ENCODE measurements at places on chromosomes 6 and 20.

GRCh38 chr6:96965492-96965891 is 41.0 kb downstream of the KLHL32 start:
- DNase-seq = no peak

GRCh38 chr20:23568320-23568970 is at the start of gene CST9L:
TSS of gene CST9L (minus strand) at chr20:23568484. CDS start at chr20:23568450, 34 bp downstream.
- DNase-seq = no peak

- no peak for DNase-seq
These were observed 64.8 kb upstream of the TMEM30A start for GRCh38 chr6:75349262-75349984.

DNA sequence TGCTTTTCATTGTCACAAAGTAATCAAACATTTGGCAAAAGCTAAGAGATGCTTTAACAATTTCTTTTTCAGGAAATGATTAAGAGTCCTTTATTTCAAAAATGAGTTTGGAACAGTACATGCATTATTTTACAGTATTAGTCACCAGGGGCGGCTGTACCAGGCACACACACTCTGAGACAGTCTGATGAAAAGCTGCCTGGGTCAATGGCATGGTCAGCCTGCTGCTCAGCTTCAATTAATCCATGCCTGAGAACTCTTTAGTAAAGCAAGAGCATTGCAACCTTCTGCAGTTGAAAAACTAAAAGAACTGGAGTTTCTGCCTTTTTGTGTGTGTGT is 105.5 kb downstream of the TULP4 start:
- DNase-seq = no peak

GRCh38 chr6:4670824-4671409 is 105.3 kb upstream of the CDYL start:
- no peak for DNase-seq

DNA sequence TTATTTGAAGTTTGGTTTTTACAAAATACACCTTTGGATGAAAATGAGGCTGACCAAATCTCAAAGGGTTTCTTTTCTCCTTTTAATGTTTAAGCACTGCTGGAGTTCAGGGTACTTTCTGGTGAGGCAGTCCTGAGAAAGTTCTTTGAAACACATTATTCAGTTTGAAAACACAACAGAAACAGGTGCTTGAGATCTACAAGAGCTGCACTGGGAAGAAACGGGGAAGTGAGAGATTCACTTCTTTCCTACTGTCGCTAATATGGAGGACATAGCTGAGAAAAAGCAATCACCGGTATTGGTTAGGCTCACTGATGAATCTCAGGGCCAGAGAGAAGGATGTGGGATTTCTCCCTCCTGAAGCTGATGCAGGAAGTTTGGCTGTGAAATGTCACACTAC is 22.9 kb upstream of the TMEM170B start:
- DNase-seq = no peak

DNA sequence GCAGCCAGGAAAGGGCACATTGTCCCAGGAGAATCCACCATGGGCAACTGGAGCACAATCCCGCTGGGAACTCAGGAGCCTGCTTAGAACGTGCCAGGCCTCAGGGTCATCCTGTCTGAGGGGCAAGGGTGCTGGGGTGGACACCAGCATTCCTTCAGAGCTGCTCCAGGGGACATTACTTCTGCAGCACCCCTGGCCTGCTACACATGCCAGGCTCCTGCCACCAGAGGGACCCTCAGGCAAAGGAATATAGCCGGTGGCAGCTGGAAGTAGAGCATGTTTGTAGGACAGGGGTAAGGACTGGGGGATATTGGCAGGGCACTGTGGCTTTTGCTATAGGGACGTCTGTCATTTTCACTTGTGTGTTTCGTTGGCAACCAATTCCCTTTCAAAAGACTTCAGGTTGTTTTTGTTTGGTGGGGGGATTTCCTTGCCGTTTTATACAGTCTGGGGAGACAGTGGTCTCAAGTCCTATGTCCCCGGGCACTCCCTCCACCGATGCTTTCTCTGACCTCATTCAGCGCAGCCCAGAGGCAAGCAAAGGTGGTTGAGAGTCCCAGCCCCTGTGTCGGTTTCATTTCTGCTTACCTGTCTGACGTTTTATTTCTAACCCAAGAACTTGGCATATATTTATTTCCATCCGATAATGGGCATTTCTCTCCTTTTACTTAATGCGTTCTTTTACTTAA is 130.8 kb downstream of the JPH2 start:
- DNase-seq = no peak

DNA sequence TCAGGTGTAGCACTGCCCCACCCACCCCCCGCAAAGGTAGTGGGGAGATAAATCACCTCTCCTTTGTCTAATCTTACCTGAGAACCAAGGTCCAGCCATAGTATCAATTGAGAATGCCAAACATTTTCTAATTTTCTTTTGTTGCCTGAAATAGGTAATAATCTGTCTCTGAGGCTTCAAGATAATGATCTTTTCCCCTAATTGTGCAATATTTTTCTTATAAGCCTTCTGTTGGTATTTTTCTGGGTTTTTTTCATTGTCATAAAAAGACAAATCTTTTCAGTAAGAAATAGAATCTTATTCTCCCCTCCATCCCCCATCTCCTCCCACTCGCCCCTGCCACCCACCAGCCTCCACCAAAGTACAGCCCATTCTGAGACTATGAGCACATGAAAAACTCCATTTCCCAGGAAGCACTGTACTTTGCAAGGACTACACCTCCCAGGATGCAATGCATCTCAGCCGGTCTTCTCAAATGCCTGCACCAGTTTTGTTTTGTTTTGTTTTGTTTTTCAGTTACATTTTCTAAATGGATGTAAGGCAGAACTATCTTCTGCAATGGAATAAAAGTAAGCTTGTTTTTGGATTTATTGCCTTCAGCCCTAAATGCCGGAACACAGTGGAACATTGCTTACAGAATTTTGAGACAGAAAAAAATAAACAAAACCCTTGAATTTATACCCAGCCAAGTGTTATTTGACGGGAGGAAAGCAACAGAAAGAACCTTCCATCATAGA is 268.0 kb downstream of the TFAP2A start:
- DNase-seq = no peak

DNA sequence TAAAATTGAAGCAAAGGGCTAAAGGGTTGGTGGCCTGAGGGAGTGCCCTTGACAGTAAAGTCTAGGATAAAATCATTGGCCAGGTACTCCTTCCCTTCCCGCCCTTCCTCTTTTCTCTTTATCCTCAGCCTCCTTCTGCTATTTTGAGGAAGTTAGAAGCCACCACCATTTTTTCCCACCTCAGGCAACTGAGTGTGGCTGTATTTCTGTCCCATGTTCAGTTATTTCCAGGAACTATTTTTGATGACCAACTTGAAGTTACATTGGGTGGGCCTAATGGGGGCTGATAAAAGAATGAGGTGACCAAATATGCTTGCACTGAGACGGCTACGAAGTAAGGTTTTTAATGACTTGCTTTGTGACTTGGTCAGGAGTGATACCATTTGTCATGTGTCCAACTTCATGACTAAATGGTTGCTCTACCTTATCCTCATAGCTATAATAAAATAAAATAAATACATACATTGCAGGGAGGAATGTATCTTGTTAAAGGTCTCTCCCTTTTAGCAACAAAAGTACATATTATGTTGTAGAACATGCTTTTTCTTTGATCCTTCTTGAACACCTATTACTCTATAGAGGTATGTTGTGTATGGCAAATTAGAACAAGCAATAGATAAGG is 12.0 kb downstream of the PTPN1 start:
- DNase-seq = no peak

- DNase-seq = no peak
These were observed 20.9 kb downstream of the IGF2R start for GRCh38 chr6:159989492-159990480.

GRCh38 chr20:49851231-49851705 is 38.6 kb downstream of the SLC9A8 start:
- no peak for DNase-seq

DNA sequence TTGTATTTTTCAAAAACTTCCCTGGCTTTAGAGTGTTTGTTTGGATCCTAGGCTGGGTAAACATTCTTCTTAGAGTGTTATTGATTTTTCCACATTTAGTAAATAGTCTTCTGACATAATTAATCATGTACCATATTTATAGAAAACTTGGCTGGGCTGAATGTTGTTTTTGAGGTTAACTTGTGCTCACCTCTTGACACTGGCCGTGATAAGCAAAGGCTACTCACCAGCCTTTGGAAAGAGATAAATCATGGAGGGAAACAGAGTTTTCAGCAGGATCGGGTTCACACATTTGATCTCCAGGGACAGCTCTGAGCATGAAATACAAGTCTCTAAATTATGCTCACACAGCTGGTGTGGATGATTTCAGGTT is 6.2 kb upstream of the CD93 start:
- DNase-seq = no peak

DNA sequence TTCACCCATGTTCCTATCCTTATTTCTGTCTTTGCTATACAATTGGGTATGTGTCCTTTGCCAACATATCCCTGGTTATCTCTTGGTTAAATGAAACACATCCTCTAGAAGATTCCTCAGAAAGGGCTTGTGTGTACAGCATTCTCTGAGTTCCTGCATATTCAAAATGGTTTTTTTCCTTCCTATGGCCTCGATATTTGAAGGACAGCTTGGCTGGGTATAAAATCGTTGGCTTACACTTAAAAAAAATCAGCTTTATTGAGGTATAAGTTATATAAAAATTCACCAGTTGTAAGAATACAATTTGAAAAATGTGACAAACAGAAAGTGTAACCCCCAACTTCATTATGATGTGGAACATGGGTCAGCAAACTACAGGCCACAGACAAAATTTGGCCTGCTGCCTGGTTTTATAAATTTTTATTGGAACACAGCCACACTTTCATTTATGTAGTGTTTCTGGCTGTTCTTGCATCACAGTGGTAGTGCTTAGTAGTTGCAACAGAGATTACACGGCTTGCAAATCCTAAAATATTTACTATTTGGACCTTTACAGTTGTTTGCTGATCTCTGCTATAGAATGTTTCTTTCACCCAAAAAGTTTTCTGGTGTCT is 16.7 kb downstream of the PCMT1 start:
- DNase-seq = no peak

DNA sequence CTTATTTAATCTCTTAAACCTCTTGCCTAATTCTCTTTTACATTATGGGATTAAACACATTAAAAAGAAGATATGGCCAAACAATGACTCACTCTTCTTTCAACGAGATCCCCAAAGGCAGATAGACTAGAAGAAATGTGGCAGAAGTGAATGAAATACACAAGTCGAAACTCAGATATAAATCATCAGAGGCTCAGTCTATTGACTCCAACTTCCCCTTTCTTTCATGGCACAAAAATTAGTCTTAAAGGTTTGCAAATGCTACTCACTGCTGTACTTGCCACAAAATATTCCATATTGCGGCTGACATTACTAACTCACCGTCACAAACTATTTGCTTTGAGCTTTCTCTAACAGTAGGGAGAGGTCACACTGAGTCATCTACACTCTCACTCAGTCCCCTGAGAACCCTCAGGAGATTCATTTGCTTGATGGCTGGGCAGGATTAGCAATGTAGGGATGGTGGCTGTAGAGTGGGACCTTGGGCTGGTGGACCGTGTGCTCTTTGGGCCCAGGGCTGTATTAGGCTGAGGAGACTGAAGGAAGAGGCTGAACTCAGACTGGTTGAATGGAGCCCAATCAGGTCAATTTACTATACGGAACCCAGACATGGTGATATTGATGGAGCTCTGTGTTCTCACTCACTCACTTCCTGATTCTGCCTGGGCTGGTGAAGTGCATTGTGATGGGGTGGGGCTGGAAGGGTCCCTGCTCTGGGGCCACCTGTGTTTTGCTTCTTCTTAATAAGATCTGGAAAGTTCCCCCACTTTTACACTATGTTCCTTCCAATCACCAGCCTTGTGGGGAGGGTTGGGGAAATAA is 42.8 kb upstream of the UBR2 start:
- no peak for DNase-seq
